ENCODE measurements at places on chromosomes 4 and X. TPM values are rescaled to one million over a fixed set of nuclear protein-coding genes. Genes with fewer than 3 reads are reported as not detected.

- no peak for DNase-seq
These were observed 329.4 kb downstream of the PDGFC start for GRCh38 chr4:156642161-156642560.

- no peak for DNase-seq
These were observed 62.2 kb upstream of the FAM241A start for GRCh38 chr4:112082954-112083586.

DNA sequence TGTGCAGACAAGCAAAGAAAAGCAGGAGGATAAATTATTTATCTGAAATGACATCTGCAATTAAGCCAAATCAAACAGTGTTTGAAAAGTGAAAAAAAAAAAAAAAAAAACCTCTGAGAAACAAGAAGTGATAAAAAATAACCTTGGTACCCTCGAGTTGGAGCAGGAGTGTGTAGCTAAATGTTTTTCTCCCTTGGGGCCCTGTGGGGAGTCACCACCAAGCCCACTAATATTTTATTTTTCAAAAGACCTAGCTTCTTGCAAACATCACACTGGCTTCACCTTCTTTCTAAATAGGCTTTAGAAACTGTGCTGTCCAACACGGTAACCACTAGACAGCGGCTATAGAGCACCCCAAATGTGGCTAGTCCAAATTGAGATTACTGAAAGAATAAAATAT is 47.7 kb downstream of the SNX25 start:
- no peak for DNase-seq

DNA sequence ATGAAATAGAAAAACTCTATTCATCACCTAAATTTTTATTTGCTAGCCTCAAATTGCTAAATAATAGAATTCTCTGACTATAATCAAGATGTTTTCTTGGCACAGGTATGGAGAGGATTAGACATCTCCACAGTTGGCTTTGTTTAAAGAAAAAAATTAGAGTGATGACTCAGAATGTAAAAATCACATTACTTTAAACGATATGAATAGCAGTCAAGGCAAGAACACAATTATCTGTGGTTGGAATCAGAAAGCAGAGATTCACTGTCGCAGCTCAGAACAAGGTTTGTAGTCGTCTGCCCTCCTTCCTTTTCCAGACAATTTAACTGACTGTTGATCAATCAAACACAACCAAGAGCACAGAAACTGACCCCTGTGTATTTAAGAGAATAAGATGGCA is 32.2 kb upstream of the CCKAR start:
- DNase-seq = no peak

DNA sequence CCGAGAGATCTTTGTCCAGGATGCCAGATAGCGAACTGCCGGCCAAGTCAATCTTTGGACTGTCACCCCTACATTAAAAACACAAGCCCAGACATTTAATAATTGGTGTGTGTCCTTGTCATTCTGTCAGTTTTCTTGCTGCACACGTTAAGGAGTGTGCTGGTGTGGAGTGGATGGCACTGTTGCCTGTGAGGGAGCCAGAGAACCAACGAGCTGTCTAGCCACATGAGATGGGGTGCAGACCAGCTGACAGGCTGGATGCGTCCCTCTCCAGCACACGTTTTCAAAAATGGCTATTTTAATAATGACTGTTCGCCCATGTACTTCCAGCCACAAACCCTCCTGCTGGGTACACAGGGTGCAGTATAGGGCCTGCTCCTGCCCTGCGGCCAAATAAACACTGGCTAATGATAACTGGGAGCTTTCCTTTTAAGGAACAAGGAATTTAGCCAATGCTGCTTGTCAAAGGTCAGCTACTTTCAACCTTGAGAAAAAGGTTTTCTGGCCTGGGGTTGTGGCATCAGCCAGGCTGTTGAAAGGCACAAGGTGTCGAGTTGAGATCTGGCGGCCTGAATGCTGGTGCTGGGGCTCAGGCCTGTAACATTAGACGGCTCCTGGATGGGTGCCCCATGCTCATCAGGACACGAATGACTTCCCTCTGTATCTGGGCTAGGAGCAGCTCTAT is 54.0 kb upstream of the MAP3K15 start:
- DNase-seq = no peak

- no peak for DNase-seq
These were observed 8.4 kb upstream of the APLN start for GRCh38 chrX:129663171-129663570.

- no peak for DNase-seq
These were observed 31.8 kb downstream of the PDGFC start for GRCh38 chr4:156939801-156940200.

GRCh38 chr4:155079871-155080270 is 128.6 kb upstream of the NPY2R start:
- no peak for DNase-seq

- no peak for DNase-seq
These were observed 21.9 kb downstream of the COQ2 start for GRCh38 chr4:83262682-83263081.

CT45A2 gene
- not detected for total RNA-seq

- DNase-seq = no peak
These were observed 31.7 kb upstream of the INTU start for GRCh38 chr4:127601029-127601428.

DNA sequence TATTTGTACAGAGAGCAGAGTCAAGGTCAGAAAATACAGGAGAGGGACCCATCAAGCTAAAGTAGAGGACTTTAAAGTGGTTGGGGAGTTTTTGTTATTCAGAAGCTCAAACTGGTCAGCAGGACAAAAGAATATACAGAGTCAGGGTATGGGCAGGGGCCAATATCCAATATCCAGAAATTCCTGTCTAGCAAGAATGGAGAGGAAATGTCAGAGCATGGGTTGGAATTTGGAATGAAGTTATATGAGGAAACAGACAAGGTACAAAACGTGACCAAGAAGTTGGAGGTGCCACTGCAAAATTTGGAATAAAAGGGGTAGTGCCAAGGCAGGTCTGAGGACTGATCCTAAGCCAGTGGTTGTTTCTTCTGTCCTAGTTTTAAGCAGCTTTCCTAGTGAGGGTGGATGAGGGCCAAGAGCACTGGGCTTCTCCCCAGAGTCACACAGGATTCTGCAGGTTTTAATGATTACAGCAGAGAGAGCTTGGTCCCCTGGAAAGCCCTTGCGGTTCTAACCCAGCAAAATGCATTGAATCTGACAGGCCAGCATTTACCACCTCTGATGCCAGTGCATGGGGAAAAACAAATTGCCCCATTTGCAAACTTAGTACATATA is 304.7 kb upstream of the FTHL17 start:
- no peak for DNase-seq

DNA sequence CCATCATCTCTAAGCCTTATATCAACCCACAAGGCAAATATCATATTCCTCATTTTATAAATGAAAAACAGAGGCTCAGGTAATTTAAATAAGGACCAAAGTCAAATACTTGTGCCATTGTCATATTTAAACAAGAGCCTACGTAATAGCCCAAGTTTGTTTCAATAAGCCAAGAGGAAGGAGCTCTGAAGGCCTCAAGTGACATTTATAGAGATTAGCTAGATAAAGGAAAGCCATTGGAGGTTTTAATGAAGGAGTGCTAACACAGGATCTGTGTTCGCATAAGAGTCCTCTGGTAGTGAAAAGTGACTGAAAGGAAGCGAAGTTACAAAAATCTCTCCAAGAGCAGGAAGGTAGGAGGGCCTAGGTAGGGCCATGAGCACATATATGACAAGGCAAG is 384.9 kb upstream of the NOCT start:
- DNase-seq = no peak

EGF gene
- total RNA-seq = 4.2 TPM

TMEM31 gene
- not detected for total RNA-seq

DNA sequence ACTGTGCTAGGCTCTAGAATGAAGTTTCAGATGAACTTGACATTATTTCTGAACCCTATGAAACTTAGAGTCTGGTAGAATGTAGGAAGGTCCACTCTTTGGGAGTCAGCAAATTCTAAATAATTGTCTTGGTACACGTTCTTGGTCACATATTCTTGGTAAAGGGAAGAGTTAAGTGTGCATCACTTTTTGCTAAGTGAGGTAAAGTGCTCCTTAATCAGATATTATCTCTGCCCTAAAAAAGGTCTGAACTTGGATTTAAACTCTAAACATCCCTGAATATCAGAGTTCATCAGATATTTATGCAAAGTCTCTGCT is 7.2 kb downstream of the OCIAD2 start:
- no peak for DNase-seq

GEMIN8 gene
- total RNA-seq = 20.6 TPM

DNA sequence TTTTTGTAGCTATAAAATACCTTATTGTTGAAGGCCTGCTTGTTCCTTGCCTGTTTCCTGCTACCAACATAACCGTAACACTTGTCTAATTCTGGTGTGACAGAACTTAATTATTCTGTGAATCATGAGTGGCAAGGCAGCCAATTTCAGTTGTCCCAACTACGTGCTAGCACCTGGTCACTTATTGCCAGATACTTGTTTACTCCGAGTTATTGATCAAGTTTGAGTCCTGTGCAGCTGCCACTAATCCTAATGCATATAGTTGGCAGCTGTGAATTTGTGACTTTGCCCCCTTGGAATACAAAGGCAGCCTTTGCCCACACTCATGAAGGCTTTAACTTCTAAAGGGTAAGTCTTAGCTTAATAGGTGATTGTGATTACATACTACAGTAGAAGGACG is 7.8 kb upstream of the RNF128 start:
- DNase-seq = no peak

- DNase-seq = no peak
These were observed 31.1 kb upstream of the MXRA5 start for GRCh38 chrX:3377560-3377959.

- peak; percentile 91 for DNase-seq
These were observed at the start of gene KIAA0232 for GRCh38 chr4:6782147-6782845. Gene KIAA0232 (plus strand): TSS chr4:6782727. CDS start chr4:6824454, 41,727 bp downstream.

- no peak for DNase-seq
These were observed 2757.5 kb downstream of the PCDH7 start for GRCh38 chr4:33477715-33478114.

GRCh38 chr4:44629280-44629866 is 22.1 kb downstream of the YIPF7 start:
- DNase-seq = peak; percentile 19

GPRASP3 gene
- total RNA-seq = 4.5 TPM

DNA sequence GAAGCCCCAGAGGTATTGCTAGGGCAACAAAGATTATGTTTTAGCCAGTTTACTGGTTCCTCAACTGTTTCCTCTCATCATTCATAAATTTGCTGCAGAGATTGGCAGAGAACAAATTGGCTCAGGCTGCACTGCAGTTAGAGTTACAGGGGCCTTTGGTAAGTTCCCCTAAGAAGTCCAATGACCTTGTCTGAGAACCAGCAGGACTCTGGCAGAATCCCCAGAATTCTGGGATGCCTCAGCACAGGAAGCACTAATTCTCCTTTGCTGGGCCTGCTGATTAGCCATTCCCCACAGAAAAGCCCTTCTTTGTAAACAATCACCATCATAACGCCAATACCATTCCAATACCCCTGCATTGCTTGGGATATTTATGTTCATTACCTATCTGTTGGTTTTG is 151.3 kb downstream of the USP46 start:
- no peak for DNase-seq

NUP62CL gene
- 2.3 TPM for total RNA-seq

DNA sequence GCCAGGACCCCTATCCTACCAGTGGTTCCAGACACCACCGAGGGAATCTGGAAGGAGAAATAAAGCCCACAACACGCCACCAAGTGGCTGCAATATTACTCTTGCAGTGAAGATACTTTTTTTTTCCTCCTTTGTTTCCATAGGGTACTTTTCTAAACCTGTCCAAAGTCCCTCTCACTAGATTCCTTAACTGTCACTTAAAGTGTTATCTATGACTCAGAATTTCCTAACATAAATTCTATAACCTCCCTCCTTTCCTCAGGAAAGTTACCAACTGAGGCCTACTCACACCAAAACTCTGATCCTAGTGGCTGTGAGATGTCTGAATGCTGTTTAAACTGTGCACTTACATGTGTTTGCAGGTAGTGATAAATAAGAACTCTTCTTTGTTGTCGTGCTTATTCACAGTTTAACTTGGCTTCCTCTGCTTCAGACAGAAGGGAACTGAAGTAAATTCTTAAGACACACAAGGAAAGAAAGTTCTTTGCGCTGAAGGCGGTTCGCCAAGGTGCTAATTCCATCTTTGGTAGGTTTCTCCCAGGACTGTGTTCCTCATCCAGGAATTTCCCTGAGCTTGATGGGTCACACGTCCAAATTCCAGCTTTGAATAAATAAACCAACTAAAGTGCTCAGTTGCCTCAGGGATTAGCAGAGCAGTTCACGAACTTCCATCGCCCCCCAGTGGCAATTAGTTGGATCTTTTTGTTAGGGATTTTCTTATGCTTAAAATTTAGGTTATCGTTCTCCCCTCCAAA is 10.7 kb upstream of the HCCS start:
- DNase-seq = no peak

GRCh38 chrX:74514384-74514783 is 93.1 kb downstream of the SLC16A2 start:
- DNase-seq = no peak

GRCh38 chrX:108025376-108025775 is 19.5 kb upstream of the VSIG1 start:
- no peak for DNase-seq

GRCh38 chr4:139800082-139800481 is 134.5 kb downstream of the MGST2 start:
- DNase-seq = no peak

- DNase-seq = no peak
These were observed 92.3 kb upstream of the TLL1 start for GRCh38 chr4:165780735-165781134.

DNA sequence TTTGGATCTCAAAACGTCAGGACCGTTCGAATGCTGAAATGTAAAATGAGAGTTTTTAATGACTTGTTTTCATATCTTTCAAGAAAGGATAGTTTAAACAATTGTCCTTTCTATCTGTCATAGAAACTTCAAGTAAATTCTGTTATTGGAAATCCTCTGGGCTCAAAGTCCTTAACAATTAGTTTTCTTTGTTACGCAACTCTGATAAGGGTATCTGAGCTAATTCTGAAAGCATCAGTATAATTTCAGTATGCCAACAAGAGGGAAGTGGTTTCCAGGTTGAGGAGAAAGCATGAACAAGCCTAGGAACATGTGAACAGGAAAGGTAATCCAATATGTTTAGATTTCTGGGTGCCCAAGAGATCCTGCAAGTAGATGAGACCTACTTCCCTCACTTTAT is 22.0 kb downstream of the ADH7 start:
- no peak for DNase-seq

RASSF6 gene
- total RNA-seq = 1.3 TPM

TCEAL9 gene
- 47.8 TPM for total RNA-seq

ZXDA gene
- total RNA-seq = 3.7 TPM

GRCh38 chrX:49073601-49074575 is at the start of gene PRAF2:
Gene PRAF2 (minus strand): TSS chrX:49074002. CDS start chrX:49073987, 15 bp downstream.
- peak; percentile 83 for DNase-seq
